NCI-H1417 (cell line): ENCODE measurements at places on chromosomes 11 and 22.

- DNase-seq, result no peak
These were observed 103.1 kb downstream of the TEAD1 start for GRCh38 chr11:12777208-12777874.

DNA sequence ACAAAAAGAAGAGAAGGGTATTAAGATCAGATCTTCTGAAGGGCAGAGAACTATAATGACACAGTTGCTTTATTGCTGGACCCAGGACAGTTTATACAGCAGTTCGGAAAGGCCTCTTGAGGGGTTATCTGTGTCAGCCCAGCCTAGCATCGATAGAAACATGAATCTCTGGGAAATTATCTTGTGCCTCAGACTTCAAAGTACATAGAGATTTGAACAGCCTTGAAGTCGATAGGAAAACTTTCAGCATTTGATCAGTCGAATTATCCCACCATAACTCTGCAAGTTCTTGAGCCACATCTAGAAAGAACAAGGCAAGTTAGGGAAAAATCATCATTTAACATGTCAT is 2.5 kb upstream of the LMO2 start:
- no peak for DNase-seq

- DNase-seq, result no peak
These were observed at the start of gene PARVG for GRCh38 chr22:44180706-44181032. PARVG (plus strand) TSS chr22:44180925; CDS start chr22:44183330, 2,405 bp downstream.

GRCh38 chr11:33068611-33069340 is 29.4 kb downstream of the TCP11L1 start:
- no peak for DNase-seq

DNA sequence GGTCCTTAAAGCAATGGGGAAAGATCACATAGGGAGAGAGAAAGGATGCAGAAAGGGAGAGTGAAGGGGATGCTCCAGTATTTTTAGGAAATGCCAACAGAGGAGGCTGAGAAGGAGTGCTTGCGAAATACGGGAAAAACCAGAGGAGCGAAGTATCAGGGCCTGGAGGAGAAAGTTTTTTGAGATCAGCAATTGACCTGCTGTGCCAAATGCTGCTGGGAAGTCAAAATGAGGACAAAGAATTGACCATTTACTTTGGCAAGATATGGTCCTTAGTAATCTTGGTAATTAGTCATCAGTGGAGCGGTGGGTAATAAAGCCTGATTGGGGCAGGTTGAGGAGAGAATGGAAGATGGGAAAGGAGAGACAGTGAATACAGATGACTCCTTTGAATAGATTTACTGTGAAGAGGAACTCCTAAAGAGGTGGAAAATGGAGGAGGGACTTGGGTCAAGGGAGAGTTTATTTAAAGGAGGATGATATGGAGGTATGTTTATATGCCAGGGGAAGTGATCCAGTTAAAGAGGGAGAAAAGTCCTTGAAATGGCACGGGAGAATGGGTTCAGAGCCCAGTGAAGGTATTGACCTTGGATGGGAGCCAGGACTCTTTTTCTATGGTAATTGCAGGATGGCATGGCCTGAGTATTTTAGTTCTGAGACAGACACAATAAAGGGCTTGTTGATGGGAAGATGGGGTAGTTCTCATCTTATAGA is 111.5 kb downstream of the PKNOX2 start:
- peak; percentile 87 for DNase-seq

GRCh38 chr11:80417681-80418080 is 976.9 kb upstream of the TENM4 start:
- DNase-seq, result no peak

- DNase-seq, result no peak
These were observed 107.5 kb downstream of the TBC1D22A start for GRCh38 chr22:46869831-46870441.
